ENCODE measurements at places on chromosomes 13 and 19. TPM values are rescaled to one million over a fixed set of nuclear protein-coding genes. Genes with fewer than 3 reads are reported as not detected.

DNA sequence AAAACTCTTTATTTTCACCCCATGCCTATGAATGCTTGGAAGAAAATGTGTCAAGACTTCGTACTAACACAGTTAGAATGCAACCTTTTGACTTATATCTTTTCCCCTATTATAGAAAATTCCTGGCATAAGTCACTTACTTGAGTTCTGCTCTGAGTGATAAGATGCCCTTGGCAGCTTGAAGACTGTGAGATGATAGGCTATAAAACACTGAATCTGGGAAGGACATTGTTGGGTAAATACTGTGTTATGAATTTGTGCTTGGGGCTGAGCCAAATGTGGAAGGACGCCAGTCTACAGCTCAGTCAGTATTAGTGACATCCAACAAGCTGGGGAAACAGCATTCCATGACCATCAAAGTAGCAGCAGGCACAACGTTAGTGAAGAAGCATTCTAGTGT, 368.0 kb upstream of the SGCG start:
- DNase-seq, result no peak

DNA sequence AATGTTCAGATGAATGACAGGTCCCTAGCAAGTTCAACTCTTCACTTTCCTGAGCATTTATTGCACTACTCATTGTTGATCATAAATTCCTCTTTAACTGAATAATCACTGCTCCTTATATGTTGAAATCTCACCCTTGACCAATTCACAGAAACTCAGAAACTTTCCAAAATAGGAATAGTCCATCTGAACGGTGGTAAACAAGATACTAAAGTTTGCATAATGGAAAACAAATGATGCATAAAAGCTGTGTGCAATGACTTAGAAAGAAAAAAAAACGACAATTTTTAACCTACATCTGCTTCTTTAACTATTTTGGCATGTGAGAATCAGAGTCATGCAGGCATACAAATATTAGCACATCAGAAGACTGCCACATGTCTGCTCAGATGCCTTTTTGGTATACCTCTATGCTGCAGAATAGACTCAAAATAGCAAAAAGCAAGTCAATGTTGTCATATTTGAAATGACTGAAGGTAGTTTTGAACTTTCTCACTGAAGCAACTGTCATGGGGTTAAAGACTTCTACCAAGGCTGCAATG, 34.8 kb downstream of the SLC10A2 start:
- DNase-seq, result no peak

DNA sequence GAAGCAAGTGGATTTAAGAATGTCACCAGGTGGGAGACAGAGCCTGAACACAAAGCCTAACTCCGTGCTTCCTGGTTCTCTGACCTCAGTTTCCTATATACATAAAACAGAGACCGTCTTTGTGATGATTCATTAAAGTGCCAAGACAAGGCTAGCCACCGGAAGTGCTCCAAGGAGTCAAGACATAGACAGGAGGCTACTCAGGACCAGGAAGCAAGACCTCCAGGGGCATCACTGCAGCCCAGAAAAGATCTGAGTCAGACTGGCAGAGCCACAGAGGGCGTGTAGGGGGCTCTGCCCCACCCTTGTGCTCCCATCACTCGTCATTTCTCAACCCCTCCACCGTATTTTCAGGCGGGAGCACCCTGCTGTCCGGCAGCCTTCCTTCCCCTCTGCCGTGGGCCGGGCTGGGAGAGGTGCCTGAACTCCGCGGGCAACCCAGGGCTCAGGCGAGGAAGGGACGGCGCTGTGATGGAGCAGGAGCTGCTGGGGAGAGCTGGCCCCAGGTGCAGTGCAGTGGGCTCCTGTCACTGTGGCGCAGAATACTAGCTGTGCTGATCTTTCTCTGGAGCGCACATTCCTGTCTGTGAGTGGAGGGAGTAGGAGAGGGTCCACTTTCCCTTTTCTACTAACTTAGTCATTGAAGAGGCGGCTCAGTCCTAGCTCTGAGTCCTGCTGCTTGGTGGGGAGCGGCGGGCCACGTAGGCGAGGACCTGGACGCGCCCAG, 134.7 kb upstream of the GPR12 start:
- no peak for DNase-seq

DNA sequence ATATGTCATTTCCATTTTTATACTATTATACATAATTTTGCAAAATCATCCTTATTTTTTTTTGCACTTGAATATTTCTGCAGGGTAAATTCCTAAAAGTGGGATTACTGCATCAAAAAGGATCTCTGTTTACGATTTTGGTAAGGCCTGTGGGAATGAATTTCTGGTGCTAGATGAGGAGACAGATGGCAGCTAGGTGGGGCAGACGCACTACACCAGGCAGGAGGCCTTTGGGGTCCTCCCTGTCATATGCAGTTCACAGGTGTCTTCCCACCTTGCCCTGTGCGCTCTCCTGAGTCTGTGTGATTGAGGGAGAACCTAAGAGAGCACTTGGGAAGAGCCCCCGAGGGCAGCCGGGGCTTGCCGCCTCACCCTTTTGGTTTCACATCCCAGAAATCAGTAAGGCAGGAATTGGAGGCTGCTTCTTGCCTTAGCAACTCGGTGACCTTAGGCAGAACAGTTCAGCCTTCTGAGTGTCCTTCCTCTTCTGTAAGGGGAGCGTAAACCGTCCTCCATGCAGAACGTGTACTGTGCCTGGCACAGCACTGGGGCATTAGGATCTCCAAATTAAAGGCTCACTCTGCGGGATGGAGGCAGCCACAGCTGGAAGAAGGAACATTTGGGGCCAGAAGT, 13.4 kb upstream of the GJB2 start:
- DNase-seq, result no peak

DNA sequence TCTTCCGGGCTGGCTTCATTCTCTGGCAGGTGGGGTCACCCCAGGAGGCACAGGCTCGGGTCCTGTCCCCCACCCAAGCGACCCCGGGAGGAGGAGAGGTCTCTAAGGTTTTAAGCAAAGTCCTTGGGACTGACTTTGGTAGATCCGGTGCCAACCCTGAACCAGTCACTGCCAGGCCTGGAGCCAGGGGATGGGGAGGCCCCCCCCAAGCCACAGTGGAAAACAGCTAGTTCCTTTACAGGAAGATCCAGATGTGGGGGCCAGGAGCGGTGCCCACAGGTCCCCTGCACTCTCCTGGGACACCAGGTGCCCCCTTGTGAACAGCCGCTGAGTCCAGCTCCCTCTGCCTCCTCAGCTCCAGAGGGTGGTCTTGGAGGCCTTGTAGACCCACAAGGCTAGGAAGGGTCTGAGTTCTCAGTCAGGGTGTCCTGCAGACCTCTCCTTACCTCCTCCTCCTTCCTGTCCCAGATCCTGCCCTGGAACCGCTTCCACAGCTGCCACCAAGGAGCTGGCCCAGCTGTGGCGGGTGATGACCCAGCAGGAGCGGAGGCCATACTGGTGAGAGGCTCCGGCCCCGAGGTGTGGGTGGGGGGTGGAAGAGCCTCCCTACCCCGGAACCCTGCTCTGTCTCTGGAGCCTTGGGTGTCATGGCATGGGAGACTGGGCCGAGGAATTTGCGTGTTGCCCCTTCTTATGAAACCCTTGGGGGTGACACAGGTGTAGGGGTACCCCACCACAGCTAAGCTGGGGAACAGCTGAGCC, 6.0 kb downstream of the SIX5 start:
- DNase-seq, result no peak

DNA sequence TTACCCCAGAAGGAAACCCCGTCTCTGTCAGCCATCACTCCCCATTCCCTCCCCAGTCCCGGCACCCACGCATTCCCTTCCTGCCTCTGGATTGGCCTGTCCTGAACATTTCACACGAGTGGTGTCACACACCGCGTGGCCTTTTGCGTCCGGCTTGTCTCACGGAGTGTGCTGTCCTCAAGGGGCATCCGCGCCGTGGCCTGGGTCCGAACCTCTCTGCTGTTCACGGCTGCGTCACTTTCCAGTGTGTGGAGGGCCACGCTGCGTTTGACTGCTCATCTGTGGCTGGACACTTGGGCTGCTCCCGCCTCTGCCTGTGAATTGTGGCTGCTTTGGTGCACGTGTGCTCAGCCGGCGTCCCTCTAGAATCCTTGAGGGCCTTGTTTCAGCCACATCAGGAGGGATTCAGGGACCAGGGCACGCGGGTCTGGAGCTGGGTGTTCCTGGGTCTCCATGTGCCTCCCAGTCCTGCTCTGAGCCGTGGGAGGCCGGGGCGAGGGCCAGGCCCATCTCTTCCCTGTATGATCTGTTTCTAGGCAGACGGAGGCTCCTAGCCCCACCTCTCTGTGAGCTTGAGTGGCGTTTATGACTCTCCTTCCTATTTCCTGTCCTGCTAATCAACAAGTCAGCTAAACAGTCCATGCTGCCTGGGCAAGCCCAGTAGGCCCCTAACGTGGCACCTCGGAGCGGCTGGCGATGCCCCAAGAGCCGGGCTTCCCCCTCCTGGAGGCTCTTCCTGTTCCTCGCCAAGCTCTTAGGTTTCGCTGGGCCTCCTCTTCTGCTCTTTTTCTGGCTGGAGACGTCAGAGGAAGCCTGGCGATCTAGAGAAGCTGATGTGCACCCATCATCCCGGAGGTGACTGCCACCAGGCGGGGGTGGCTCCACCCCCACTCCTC, 8.1 kb downstream of the STK11 start:
- peak; percentile 73 for DNase-seq

CEACAM7 gene
- not detected for total RNA-seq

COL4A1 gene
- 209 TPM for total RNA-seq

NOVA2 gene
- 18.6 TPM for total RNA-seq

PSG1 gene
- not detected for total RNA-seq

Measured in upper lobe of left lung (tissue), 6 donors.